ENCODE measurements at places on chromosomes 3 and 15.

DNA sequence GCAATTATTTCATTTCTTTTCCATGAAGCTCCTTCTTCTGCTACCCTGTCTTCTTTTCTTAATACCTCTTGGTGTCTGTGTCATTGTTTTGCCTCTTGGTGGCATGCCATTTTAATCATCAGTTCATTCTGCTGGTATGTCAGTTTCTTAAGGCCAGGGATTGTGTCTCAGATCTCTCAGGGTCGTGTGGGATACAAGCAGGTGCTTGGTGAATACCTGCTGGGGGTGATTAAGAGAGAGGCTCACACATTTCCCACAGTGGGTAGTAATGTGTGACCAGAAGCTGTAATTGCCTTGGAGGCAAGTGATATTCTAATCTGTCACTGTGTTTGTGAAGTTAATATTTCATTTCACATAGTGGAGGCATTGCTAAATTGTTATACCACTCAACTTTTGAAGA, 361.4 kb upstream of the TRIM42 start:
- DNase-seq: no peak

DNA sequence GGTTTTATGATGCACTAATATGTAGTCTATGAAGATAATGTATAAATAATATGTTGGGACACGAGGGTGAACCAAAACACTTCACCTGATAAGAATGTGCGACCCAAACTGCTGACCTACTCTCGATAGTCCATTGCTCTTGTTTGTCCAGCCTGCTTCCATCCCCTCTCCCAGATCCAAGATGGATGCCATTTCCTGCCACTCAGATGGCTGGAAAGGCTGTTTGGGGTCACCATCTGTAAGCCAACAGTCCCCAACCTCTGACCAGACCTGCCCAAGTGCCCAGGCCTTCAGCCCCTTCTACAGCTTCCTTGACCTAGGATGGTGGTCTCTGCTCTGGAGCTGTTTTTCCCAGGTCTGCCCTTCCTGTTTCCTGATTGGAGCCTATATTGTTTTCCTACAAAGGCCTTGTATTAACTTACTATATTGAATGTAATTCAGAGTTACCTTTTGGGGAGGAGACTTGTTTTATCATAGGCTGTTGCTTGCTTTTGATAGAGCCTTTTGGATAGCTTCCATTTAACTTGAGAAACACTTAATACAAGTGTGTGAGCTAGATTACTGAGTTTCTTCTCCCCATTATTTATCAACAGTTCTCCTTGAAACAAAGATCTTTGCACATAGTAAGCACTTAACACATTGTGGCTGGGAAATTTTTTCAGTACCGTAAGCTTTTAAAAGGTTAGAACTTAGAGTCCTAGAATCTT, 5.0 kb upstream of the PAQR9 start:
- DNase-seq: no peak

DNA sequence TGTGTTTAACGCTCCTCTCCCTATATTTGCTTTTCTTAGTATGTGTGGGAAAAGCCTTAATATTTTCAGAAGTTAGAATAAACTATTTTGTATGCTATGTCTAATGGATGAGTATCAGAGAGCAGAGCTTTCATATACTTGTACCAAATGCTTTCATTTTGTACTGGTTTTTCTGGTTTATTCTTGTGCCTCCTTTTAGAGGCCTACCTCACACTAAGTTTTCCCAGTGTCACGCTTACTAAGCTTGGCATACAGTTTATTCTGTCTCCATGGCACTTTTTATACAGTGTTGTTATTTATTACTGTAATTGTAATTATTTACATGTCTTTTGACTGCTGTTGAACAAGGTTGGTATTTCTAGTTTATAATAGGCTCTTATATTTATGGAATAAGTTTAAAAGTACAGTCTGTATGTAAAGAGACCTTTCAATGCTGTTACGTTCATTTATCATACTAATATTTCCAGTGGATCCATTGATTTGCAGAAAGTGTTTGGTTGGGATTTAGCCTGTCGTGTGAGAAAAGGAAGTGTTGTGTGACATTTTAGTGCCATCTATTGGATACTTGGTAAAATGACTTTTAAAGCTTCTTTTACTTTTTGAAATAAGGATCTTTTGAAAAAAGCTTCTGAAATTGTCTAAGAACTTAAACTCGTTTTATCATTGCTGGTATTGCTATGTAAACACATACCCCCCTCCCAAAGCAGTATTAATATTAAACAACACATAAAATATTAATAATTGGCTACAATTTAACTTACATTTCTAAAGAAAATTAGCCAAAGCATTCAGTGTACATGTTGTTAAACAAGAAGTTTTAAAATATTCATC, 5.2 kb upstream of the EBLN2 start:
- peak; percentile 4 for DNase-seq

DNA sequence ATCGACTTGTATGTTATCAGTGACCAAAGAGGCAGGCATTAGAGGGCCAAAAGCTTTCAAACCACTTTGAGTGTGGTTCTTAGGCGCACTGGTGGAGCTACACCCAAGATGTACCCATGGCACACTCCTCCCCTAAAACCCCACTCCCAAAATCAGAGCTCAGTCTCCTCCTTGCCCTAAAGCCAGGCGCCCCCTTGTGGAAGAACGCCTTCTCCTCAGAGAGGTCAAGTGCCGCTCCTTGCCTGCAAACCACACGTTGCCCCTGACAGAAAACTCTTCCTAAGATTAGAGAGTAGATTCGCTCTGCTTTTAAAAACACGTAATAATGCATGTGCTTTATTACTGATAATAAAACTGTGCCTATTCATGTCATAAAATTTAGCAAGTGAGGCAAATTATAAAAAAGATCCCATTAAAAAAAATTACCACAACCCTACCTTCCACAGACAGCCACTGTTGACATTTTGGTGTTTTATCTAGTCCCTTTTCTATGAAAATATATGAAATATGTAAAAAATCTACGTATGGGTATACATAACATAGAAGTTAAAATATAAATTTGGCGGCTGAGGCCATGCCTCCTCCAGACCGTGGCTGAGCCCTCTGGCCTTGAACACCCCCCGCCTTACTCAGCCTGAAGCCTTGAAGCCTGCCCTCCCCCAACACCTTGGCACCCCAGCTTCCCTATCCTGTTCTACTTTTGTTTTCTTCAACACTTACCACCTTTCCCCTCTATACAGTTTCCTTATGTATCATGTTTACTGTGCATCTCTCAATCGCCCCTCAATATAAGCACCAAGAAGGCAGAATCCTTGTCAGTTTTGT, 33.5 kb downstream of the BCL2L10 start:
- peak; percentile 17 for DNase-seq

DNA sequence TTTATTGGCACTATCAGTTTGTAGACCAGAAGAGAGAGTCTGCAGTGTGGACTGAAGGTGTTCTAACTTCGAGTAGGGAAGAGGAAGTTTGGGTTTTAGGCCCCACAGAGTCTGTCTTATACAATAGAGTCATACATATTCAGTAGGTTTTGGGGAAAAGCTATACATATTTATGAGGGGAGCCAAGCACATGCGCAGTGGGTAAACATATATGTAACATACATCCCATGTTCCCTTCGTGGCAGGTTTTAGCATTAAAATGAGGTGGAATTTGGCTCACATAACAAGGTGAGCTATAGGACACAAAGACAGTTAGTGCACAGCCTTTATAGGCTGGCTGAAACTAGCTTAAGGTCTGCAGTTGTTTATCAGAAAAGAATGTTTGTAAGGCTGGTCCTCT, 4.9 kb downstream of the GALK2 start:
- DNase-seq: no peak

DNA sequence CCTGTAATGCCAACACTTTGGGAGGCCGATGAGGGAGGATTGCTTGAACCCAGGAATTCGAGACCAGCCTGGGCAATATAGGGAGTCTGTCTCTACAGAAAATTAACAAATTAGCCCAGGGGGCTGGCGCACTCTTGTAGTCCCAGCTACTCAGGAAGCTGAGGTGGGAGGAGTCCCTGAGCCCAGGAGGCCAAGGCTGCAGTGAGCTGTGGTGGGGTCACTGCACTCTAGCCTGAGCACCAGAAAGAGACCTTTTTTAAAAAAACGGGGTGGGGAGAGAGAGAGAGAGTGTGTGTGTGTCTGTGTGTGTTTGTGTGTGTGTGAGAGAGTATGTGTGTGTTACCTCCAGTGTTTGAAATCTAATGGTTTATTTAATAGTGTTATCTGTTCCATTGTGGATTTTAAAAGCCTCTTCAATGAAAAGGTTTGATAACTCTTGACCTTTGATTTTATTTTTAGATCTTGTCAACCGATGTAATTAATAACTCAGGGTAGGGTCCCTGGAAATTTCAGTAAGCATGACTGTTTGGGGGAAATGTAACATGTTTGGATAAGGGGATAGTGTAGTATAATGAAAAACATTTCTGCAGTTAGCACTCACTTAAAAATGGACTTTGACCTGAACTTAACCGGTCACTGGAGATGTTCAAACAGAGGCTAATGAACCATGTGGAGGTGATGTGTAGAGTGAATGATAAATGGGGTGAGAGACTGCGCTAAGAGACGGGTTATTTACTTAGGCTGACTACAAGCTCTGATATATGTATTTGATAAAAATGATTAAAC, 29.7 kb downstream of the LRCH3 start:
- no peak for DNase-seq

- no peak for DNase-seq
These were observed 24.3 kb downstream of the PGPEP1L start for GRCh38 chr15:98983334-98983733.

DNA sequence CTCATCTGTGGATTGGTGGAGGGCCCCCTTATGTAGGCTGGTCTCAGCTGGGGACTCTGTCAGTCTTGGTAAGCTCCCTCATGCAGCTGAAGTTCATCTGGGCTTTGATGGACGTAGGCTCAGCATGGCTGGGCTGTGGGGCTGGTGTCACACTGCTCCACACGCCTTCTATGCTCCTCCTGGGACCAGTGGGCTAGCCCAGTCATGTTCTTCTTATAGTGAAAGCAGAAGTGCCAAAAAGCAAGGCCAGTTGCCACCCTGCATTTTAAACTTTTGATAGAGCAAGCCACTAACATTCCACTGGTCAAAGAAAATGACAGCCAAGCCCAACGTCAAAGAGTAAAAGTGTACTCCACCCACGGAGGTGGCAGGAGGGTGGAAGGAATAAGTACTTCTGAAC, 165.5 kb downstream of the MEX3B start:
- no peak for DNase-seq

GRCh38 chr15:56247266-56247665, 3.6 kb upstream of the RFX7 start:
- DNase-seq: no peak

DNA sequence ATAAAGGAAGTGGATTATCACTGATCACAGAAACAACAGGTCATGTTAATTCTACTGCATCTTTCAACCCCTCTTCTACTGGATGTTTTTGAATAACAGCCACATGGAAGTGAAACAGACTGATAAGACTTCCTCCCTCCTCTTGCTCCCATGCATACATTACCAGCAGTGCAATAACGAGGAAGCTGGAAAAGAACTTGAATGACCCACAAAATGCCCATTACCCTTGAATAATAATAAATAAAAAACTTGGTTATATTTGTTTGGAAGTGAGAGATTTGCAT, 51.6 kb downstream of the RARB start:
- DNase-seq: no peak

GRCh38 chr3:127734754-127735473, 62.2 kb downstream of the ABTB1 start:
- DNase-seq: no peak

- no peak for DNase-seq
These were observed 31.5 kb upstream of the MECOM start for GRCh38 chr3:169695031-169695430.

- DNase-seq: no peak
These were observed 401 bp downstream of the SEC11A start for GRCh38 chr15:84715441-84716035.

- no peak for DNase-seq
These were observed 10.4 kb upstream of the CCDC14 start for GRCh38 chr3:123971406-123971805.

GRCh38 chr3:171695426-171695825, 114.9 kb downstream of the PLD1 start:
- no peak for DNase-seq

DNA sequence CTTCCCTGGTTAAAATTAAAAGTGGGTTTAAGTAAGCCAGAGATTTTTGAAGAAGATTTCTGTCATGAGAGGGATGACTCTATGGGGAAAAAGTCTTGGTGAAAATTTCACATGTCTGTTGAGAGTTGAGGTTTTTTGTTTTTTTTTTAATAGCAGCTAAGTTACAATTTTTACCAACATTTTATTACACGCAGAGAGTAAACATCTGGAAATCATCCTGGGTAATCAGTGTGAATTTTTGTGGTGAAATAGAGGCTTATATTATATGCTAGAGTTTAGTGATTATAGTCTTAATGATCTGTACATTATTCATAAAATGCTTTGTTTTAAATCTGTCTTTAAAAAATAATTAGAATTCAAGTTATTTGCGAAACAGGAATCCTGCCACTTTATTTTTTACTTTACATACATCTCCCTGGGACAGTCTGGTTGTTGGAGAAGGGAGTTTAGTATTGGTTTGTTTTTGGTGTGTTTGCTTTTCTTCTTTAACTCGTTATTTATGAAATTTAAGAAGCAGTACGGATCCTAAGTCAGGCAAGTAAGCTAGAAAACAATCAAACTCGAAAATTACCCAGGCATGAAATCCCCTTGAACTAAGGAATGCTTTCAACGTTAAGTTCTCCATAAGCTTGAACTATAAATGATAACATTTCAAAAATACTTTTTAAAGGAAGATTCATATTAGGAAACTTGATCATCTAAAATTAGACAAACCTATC, 143.4 kb upstream of the TSC22D2 start:
- no peak for DNase-seq

- DNase-seq: no peak
These were observed 22.8 kb upstream of the SMAD3 start for GRCh38 chr15:67042551-67043142.

- DNase-seq: no peak
These were observed 28.2 kb upstream of the TRIM59 start for GRCh38 chr3:160477750-160478149.

DNA sequence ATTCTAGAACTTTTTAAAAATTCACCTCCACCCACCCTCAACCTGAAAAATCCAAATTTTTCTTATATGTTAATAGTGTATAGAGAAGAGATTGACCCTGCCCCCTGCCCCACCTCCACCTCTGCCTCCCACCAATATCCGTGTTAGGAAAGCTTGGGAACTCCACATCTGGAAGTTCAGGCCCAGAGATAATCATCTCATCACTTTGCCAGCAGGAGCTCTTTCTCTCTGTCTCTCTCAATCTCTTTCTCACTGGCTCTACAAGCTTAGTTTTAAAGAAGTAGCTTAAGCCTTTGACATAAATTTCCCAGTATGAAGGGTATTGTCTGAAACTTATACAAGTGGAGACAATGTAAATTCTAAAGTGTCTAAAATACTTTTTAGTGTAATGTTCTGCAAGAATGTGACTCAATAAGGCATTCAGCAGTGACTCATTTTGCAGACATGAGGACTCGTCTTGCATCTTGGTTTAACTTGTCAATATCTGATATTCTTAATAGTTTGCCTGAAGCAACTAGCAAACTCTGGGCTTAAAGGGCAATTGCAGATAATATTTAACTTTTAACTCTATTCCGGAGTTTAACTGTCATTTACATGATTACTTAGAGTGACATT, 299.8 kb upstream of the EPHA3 start:
- DNase-seq: no peak

GRCh38 chr15:31523655-31524049, 197.0 kb downstream of the KLF13 start:
- no peak for DNase-seq

GRCh38 chr3:157077565-157077991, 82.4 kb downstream of the CCNL1 start:
- no peak for DNase-seq

GRCh38 chr3:161293381-161293780, 72.3 kb downstream of the NMD3 start:
- no peak for DNase-seq

Measured in NCI-H1694 treated with DMSO at 0.1 percent for 48 hours (cell line).